ENCODE measurements at places on chromosomes 11 and 22.
A peak's percentile ranks its signal among the peaks of the same experiment; 100 is the strongest.

DNA sequence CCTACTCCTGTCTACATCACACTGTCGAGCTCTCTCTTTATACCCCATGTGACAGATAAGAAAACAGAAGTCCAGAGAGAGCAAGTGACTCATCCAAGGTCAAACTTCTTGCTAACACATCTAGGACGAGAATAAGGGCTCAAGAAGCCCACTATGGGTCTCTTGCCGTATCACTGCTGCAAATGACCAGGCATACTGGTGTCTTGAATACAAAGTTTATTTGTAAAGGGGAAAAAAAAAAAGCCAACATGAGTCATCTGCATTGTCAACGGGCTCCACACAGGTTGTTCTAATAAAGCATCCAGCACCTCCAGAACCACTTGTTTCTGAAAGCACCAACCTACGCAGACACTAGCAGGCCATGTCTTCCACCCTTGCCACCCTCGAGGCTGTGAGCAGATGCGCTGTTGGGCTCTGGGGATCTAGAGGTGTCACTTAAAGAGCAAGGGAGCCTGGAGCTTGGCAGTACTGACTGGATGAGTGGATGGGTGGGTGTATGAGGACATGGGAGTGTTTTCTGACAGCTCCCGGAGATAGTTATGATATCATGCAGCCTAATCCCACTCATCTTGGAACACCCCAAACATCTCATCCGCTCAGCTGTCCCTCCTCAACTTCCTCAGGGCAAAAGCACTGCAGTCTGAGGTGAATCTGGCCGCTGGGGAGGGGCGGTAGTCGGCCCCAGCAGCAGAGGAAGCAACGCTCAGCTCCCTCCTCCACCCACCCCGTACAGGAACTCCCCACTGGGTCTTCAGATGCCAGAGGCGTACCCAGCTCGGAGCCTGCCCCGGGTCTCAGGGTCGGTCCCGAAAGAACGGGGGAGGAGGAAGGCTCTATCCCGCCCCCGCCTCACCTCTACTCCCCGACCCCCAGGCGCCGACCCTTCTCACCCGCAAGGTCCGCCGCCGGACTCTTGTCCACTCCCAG is 1.0 kb downstream of the SMCO4 start:
- peak; percentile 68 for DNase-seq

DNA sequence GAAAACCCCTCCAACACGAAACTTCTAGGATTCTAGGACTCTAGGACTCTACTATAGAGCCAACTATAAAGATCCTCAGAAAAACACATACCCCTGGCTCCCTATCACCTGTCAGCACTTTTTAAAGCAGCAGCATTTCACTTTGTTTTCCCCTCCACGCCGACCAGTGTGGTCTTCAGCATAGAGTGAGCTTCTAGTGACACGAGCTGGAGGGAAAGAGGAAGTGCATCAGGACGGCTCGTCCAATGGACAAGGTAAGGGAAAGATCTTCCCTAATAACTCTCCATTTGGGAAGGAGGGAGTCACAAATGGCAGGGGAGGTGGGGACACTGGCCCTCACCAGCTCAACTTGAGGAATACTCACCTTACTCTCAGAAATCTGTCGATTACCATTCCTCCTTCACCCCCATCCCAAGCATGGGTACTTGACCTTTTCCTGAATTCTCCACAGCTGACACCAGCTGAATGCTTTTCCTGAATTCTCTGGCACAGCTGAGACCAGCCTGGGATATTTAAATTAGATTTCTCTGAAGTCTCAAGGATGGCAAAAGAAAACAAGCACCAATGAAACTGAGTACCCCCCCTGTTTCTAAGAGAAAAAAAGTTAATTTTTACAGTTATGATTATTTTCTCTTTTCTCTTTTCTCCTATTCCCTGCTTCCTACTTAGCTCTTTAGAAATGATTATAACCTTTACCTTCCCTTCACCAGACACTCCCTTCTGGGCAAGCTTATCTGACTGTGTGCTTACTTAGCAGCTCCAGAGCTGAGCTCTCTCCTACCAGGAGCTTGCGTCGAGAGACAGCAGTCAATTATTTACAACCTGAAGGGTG is 33.3 kb upstream of the NNMT start:
- DNase-seq: peak; percentile 20

GRCh38 chr11:95675585-95675984 is 114.0 kb downstream of the FAM76B start:
- DNase-seq: no peak

DNA sequence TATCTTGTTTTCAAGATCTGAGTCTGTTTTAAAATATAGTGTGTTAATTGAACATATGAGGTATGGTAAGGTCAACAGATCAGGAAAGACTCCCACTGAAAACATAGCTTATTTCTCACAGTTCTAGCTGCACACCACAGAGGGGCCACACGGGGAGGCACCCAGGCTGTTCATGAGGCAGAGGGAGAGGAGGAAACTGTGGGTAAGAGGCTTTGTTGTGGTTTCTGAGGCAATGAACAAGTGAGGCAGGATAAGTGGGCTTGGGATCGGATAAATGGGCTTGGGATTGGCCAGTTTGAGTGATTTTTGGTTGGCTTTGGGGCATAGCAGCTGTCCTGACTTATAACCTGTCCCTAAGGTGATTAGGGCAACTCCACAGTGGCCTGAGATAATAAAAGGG is 242.1 kb downstream of the LUZP2 start:
- DNase-seq: no peak

DNA sequence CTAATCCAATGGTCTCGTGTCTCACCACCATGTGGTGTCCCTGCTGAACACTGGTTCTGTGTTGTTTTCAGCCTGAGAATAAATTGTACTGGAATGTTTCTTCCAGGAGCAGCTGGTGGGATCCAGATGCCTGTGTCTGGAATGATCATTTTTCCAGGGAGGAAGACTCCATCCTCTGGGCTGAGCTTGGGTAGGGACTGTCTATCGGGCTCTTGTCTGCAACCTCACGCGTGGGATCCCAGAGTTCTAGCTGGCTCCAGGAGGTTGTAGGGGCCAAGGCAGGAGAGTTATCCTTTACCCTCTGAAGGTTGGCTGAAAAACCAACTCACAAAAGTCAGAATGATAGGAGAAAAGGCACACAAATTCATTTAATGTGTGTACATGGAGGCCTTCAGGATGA is 144.1 kb upstream of the B3GAT1 start:
- DNase-seq: no peak

GRCh38 chr22:27930331-27931060 is 11.4 kb upstream of the PITPNB start:
- no peak for DNase-seq

DNA sequence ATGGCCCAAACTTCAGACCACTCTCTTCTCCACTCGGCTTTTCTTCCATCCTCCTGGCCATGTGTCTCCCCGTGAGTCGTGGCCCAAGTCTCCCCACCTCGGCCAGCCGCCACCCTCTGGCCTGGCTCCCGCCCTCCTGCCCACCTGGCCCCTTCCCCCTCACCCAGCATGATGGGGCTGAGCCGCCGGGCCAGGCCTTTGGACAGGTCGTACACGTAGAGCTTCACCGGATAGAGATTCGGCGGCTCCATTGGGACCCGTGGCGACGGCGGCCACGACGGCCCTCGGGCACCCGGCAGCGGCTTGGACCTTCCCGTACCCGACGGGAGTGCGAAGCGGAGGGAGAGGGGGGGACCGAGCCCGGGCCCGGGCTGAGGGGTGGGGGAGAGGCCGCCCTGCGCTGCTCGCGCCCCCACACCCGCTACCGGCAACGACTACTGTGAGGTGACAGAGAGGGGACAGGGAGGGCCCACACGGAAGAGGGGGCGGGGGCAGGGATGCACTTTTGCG is at the start of gene DESI1:
Gene DESI1 (minus strand): TSS at position 455 of the 510 bp plus-strand sequence. CDS start 204 bp downstream, at position 251.
- no peak for DNase-seq
